ENCODE measurements at places on chromosomes 12 and 14.

- no peak overlapping the region for H3K27ac ChIP-seq
- no peaks in the 10 kb centered on the region for H3K27me3 ChIP-seq
- H3K4me1 ChIP-seq, result no peaks in the 10 kb centered on the region
- no peaks in the 10 kb centered on the region for H3K36me3 ChIP-seq
- no peak overlapping the region for H3K4me3 ChIP-seq
- no peak for DNase-seq
Measured at GRCh38 chr12:11446372-11446771, 51.0 kb upstream of the PRB2 start.

DNA sequence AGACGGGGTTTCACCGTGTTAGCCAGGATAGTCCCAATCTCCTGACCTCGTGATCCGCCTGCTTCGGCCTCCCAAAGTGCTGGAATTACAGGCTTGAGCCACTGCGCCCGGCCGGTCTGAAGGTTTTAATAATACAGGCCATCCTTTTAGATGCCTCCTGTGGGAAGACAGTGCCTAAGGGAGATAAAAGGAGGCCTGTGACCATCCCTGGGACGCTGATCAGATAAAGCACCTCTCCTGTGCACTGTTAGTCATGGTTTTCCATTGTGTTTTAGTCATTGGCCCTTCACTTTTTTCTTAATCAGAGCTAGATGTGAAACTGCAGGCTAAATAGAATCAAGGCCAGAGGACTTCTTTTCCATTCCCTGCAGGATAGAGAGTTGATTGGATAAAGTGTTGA, 7.6 kb upstream of the ACADS start:
- H3K36me3 ChIP-seq, result peaks cover 65% of the 10 kb centered on the region
- H3K27ac ChIP-seq, result no peak overlapping the region
- no peaks in the 10 kb centered on the region for H3K27me3 ChIP-seq
- H3K4me3 ChIP-seq, result no peak overlapping the region

DNA sequence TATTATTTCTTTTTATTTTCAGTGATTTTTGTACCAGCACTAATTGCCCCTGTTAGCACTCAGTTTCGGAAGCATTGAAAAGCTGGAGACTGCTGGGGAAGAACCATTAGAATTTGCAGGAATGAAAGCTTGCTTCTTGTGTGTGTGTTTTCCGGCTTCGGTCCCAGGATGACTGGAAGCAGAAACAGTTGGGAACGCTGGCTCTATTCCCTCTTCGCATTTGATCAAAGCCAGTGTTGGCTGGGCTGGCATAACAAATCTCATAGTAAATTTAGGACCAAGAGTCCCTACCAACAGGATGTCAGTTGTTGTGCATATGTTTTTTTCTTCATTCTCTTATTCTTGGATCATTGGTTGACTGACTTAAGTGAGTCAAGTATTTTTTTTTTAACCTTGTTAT, 53.6 kb upstream of the TRAF3 start:
- no peak overlapping the region for H3K4me3 ChIP-seq
- peaks cover 14% of the 10 kb centered on the region for H3K4me1 ChIP-seq
- DNase-seq, result no peak
- no peaks in the 10 kb centered on the region for H3K27me3 ChIP-seq

DNA sequence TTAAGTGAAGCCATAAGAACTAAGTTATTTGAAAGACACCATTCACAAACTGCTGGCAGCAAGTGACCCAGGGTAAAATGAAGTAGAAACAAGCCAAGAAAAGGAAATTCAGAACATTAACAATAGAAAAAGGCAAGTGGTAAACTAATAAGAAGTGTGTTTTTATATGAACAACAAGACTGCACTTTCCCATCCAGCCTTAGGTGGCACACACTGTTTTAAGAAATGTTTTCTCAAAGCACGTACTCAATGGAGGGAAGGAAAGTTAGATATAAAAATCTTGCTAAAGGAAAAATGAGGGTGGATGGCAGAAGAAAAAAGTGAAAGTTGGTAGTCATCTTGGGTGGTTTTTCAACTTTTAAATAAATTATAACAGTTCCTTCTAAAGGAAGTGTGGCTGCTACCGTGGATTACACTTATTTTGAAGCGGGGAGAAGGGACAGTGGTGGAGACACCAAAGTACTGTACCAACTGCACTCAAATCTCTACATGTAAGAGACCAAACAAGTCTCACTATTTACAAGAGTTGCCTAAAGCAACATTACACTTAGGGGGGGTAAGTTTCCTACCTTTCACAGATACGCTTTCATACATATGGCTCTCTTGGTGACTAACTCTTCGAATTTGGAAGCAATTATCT, 58.8 kb downstream of the SEL1L start:
- H3K27me3 ChIP-seq, result no peaks in the 10 kb centered on the region
- H3K4me1 ChIP-seq, result no peaks in the 10 kb centered on the region
- no peak overlapping the region for H3K27ac ChIP-seq
- H3K36me3 ChIP-seq, result peaks cover 40% of the 10 kb centered on the region

GRCh38 chr12:106194351-106194750, 53.5 kb downstream of the CKAP4 start:
- no peak for DNase-seq
- H3K36me3 ChIP-seq, result no peaks in the 10 kb centered on the region
- peaks cover 2% of the 10 kb centered on the region for H3K27me3 ChIP-seq

- H3K27ac ChIP-seq, result no peak overlapping the region
- no peaks in the 10 kb centered on the region for H3K4me1 ChIP-seq
- H3K4me3 ChIP-seq, result no peak overlapping the region
- H3K27me3 ChIP-seq, result no peaks in the 10 kb centered on the region
- H3K36me3 ChIP-seq, result no peaks in the 10 kb centered on the region
Measured at GRCh38 chr12:77218278-77218677, 152.9 kb upstream of the E2F7 start.

DNA sequence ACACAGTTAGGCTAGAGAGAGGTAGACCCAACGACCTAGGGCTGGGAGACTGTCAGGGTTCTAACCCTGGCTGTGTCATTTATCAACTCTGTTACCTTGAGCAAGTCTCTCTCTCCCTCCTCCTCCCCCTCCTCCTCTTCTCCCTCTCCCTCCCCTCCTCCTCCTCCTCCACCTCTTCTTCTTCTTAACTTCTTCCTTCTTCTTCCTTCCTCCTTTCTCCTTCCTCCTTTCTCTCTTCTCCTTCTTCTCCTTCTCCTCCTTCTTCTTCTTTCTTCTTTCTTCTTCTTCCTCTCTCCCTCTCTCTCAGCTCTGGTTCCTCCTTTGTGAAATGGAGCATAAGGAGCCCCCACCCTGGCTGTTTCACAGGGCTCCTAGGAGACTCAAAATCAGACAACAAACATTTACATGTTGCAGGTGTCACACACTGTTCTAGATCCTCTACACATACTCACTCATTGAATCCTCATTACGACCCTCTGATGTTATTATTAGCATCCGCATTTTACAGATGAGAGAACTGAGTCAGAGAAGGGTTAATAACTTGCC, 2.2 kb upstream of the KCNH3 start:
- peaks cover 11% of the 10 kb centered on the region for H3K27me3 ChIP-seq
- H3K4me1 ChIP-seq, result peaks cover 52% of the 10 kb centered on the region
- H3K4me3 ChIP-seq, result no peak overlapping the region
- DNase-seq, result no peak
- no peak overlapping the region for H3K27ac ChIP-seq

GRCh38 chr12:12046401-12046800, 24.3 kb upstream of the BCL2L14 start:
- no peak for DNase-seq
- no peaks in the 10 kb centered on the region for H3K27me3 ChIP-seq
- no peaks in the 10 kb centered on the region for H3K36me3 ChIP-seq

DNA sequence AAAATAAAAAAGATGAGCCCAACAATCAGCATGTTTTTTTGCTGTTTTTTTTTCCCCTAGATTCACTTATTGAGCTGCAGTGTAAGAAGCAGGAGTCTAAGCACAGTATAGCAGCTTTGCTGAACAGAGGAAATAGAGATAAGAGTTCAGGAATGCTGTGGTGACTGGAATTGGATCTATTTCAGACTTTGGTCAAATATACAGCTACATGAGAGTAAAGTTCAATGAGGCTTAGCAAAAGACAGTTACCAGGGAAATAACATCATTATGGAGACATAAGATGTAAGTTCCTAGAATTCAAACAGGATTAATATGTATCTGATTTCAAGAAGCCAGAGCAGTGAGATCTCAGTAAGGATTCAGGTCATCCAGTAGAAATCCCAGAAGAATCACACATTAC, 613.0 kb downstream of the RPS29 start:
- H3K27me3 ChIP-seq, result no peaks in the 10 kb centered on the region
- H3K36me3 ChIP-seq, result no peaks in the 10 kb centered on the region
- H3K4me3 ChIP-seq, result no peak overlapping the region
- no peak overlapping the region for H3K27ac ChIP-seq
- DNase-seq, result no peak

- H3K36me3 ChIP-seq, result no peaks in the 10 kb centered on the region
- no peak for DNase-seq
- no peak overlapping the region for H3K4me3 ChIP-seq
- H3K4me1 ChIP-seq, result peaks cover 10% of the 10 kb centered on the region
- H3K27ac ChIP-seq, result no peak overlapping the region
Measured at GRCh38 chr14:29925736-29926135, 1.9 kb downstream of the PRKD1 start.

DNA sequence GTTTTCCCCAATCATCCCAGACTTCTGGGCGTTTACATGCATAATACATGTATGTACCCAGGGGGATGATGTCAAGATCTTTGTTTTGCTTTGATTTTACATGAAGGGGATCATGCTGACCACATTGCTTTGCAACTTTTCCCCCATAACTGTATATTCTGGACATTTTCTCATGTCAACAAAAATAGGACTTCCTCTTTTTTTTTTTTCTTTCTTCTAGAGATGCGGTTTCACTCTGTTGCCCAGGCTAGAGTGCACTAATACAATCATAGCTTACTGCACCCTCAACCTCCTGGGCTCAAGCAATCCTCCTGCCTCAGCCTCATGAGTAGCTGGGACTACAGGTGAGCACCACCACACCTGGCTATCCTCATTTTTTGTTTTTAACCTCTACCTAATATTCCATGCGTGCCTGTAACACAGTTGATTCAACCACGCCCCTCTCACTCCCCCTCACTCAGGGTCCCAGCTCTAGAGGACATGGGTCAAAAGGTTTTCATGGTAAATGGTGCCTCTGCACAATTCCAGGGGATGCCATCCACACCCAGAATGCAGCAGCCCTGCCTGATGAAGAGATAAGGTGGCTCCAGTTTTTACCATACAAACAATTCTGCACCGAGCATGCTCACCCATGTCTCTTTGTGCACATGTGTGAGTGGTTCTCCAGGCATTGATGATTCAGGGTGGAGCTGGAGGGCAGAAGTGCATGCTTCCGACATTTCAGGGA, 32.0 kb upstream of the CIPC start:
- H3K27ac ChIP-seq, result no peak overlapping the region
- no peaks in the 10 kb centered on the region for H3K36me3 ChIP-seq
- no peak for DNase-seq
- H3K27me3 ChIP-seq, result peaks cover 5% of the 10 kb centered on the region
- no peaks in the 10 kb centered on the region for H3K4me1 ChIP-seq

DNA sequence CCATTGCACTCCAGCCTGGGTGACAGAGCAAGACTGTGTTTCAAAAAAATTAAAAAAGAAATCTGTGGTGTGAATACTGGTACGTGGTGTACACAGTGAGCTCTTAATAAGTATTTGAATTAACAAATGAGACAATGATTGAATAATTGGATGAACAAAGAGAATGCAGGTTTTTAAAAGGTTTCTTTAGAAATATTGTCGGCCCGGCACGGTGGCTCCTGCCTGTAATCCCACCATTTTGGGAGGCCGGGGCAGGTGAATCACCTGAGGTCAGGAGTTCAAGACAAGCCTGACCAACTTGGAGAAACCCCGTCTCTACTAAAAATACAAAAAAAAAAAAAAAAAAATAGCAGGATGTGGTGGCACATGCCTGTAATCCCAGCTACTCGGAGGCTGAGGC, 6.6 kb downstream of the HIF1A start:
- no peak overlapping the region for H3K4me3 ChIP-seq
- peaks cover 81% of the 10 kb centered on the region for H3K4me1 ChIP-seq
- H3K27ac ChIP-seq, result no peak overlapping the region
- no peak for DNase-seq
- H3K27me3 ChIP-seq, result no peaks in the 10 kb centered on the region

- peaks cover 54% of the 10 kb centered on the region for H3K4me1 ChIP-seq
- DNase-seq, result no peak
- no peaks in the 10 kb centered on the region for H3K27me3 ChIP-seq
- H3K36me3 ChIP-seq, result no peaks in the 10 kb centered on the region
- no peak overlapping the region for H3K4me3 ChIP-seq
Measured at GRCh38 chr12:42141981-42142606, 2.6 kb downstream of the GXYLT1 start.

- no peak overlapping the region for H3K27ac ChIP-seq
- no peaks in the 10 kb centered on the region for H3K27me3 ChIP-seq
- no peak for DNase-seq
- peaks cover 24% of the 10 kb centered on the region for H3K36me3 ChIP-seq
- no peaks in the 10 kb centered on the region for H3K4me1 ChIP-seq
- H3K4me3 ChIP-seq, result no peak overlapping the region
Measured at GRCh38 chr12:109510196-109510595, 32.8 kb downstream of the UBE3B start.

- peaks cover 15% of the 10 kb centered on the region for H3K27me3 ChIP-seq
- DNase-seq, result no peak
- no peak overlapping the region for H3K27ac ChIP-seq
- H3K36me3 ChIP-seq, result no peaks in the 10 kb centered on the region
- H3K4me1 ChIP-seq, result no peaks in the 10 kb centered on the region
Measured at GRCh38 chr12:5073853-5074252, 30.2 kb downstream of the KCNA5 start.

DNA sequence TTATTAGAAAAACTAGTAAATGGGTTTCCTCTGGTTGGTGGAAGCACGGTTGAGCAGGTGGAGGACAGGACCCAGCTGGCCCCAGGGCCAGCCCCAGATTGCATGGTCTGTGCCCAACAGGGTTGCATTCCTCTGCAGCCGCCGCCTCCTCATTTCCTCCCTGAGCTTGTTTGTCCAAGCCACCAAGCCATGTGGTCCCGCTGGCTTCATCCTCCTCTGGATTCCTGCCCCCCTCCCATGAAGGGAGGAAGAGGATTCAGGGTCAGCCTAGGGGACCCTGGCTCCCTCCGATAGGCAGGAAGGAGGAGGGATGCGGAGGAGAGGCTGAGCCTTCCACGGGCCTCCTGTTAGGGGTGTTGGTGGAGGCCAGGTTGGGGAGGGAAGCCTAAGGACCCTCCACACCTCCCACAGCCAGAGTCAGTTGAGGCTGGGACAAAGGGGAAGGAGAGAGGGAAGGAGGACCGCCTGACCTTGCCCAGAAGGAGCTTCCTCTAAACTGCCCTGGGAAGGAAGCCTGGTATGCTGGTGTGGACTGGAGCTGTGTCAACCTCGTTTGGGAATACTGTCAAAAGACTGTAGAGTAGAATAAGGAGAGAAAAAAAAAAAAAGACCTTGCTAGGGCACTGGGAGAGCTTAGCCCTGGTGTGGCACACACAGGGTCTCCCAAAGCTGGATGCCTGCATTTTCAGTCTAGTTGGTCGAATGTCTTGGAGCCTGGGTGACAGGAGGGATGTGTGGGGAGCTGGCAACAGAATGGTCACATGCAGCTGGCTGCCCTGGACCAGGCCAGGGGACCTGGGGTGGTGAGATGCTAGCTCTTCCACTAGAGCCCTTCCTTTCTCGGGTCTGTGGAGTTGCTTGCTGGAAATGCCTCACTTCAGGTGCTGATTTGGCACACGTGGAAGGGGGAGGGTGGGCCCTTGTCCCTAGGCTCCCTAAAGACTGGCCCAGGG, 42.4 kb downstream of the PLEKHG3 start:
- DNase-seq, result no peak
- H3K27me3 ChIP-seq, result no peaks in the 10 kb centered on the region
- H3K4me1 ChIP-seq, result no peaks in the 10 kb centered on the region
- no peak overlapping the region for H3K27ac ChIP-seq

GRCh38 chr14:52834440-52834842, 43.0 kb upstream of the GNPNAT1 start:
- DNase-seq, result no peak
- no peaks in the 10 kb centered on the region for H3K36me3 ChIP-seq
- H3K27ac ChIP-seq, result no peak overlapping the region
- peaks cover 29% of the 10 kb centered on the region for H3K4me1 ChIP-seq
- no peak overlapping the region for H3K4me3 ChIP-seq
